Stimulated activated CD8-positive, alpha-beta memory T cell treated with anti-CD3 and anti-CD28 coated beads, Interleukin-4, amount 100 ng/mL, for 4 hours (primary cell): ENCODE measurements at places on chromosomes 3 and 15.

DNA sequence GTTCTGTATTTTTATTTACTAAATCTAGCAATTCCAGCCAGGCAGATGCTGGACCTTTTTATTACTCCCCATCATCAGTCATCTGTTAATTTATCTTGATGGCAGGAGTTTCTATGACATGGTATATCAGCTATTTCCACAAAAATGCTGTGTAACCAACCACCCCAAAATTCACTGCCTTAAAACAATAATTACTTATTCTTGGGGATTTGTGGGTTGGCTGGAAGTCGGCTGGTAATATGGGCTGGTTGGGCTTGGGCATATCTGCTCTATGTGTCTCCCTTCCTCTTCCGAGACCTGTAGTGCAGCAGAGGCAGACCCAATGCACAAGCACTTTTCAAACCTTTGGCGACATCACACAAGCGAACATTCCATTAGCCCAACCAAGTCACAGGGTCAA lies 92.1 kb upstream of the UBE2E1 start:
- DNase-seq, result no peak

GRCh38 chr15:40103864-40104271 lies 4.8 kb downstream of the BMF start:
- DNase-seq, result no peak

- DNase-seq, result peak; percentile 16
Observed at GRCh38 chr3:184133840-184134745, 1.1 kb upstream of the EIF2B5 start.

- DNase-seq, result no peak
Observed at GRCh38 chr3:102574355-102574754, 139.5 kb downstream of the ZPLD1 start.

- DNase-seq, result no peak
Observed at GRCh38 chr15:65204236-65204930, 6.9 kb downstream of the CILP start.

GRCh38 chr3:172084871-172085556 lies 45.6 kb downstream of the FNDC3B start:
- no peak for DNase-seq

DNA sequence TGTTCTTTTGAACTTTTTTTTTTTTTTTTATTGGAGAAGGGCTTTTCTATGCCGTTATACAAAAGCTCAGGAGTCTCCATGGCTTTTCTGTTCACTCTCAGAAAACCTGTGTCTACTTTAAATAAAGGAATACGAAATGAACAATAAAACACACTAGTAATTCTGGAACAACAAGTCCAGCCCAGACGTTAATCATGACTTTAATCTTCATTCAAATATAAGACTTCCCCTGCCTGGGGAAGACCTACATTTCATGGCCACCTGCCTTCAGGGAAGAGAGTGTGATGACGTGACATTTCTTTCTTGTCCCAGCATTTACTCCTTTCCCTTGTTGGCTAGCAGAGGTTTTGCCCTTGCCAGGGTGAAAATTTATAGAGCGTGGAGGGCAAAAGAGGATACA lies 564.5 kb downstream of the PDCD6IP start:
- no peak for DNase-seq
